Osteoblast (primary cell): ENCODE measurements at places on chromosomes 16 and 17. TPM values are rescaled to one million over a fixed set of nuclear protein-coding genes. Genes with fewer than 3 reads are reported as not detected.

- peak; percentile 64 for DNase-seq
Measured at GRCh38 chr17:2700030-2700490, 11.5 kb downstream of the CLUH start.

- no peak for DNase-seq
Measured at GRCh38 chr16:15886078-15886477, 2.3 kb downstream of the CEP20 start.

DNA sequence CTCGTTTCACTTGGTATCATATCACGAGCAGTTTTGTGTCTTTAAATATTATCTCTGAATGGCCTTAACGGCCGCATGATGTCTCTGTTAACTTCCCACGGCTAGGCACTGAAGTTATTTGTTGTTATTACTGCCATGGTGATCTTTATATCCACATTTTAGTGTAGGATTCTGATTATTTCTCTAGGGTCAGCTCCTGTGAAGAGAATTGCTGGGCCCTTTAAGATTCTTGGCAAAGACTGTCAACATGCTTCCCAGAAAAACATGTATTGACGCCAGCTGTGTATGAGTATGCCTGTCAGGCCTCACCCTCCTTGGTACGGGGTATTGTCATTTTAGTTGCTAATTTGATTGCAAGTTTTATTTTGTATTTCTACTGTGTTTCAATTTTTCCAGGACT, 263.5 kb downstream of the SNX29 start:
- DNase-seq: peak; percentile 94

The ABCC12 gene
- not detected in 2 replicates for total RNA-seq

The CD79B gene
- 0.36 and 0.59 TPM in 2 replicates for total RNA-seq

The TNP2 gene
- total RNA-seq: not detected in 2 replicates

DNA sequence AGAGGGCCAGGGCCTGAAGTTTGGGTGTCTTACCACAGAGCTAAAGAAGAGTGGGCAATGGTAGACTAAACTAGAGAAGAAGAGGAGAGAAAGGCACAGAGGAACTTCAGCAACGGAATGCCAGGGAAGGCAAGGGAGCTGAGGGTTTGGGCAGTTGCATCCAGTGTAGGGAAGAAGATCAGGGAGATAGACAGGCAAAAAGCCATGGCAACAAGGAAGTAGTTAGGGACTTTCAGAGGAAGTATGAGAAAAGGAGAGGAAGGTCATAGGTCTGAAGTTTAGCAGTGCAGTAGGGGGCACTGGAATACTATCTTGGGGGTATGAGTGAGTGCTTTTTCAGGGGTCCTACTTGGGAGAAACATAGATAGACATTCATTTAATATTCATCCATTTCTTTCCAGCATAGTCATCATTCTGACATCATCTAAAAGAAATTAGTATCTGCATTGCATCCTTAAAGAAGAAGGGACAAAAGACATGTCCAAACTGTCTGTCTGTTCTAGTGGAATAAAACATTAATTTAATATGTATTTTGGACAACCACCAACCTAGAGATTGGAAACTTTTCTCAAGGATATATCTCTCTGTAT, 2.2 kb upstream of the NF1 start:
- DNase-seq: no peak

GRCh38 chr16:80791411-80791810, 13.0 kb downstream of the CDYL2 start:
- no peak for DNase-seq

The KRT33A gene
- not detected in 2 replicates for total RNA-seq

GRCh38 chr16:316741-317464, 33.9 kb downstream of the PDIA2 start:
- DNase-seq: peak; percentile 79

- DNase-seq: peak; percentile 92
Measured at GRCh38 chr16:69890114-69890891, 60.8 kb upstream of the CLEC18A start.

The C1QTNF1 gene
- total RNA-seq: 13.8 and 14.4 TPM in 2 replicates

The KRT25 gene
- total RNA-seq: not detected in 2 replicates

DNA sequence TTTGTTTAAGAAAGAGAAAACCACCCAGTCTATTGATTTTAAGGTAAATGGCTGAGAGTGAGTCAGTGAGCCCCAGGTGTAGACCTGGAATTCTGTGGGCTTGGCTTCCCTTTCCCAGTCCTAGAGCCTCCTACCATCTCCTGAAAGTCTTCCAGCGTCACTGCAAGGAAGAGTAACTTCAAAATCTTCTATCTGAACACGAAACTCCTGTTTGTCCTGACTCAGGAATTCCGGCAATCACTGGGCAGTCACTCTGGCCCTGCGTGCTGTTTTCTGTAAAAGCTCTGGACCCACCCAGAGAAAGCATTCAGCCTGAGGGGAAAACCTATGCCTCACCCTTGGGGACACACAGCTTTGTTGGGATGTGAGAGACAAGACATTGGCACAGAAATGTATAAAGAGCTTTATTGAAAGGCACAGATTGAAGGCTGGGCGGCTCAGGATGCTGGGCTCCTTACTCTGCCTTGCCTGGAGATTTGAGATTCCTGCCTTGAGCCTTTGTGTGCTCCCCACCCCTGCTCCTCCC, 15.9 kb downstream of the MINK1 start:
- peak; percentile 88 for DNase-seq

GRCh38 chr17:74295625-74296547, 21.9 kb downstream of the DNAI2 start:
- peak; percentile 32 for DNase-seq

DNA sequence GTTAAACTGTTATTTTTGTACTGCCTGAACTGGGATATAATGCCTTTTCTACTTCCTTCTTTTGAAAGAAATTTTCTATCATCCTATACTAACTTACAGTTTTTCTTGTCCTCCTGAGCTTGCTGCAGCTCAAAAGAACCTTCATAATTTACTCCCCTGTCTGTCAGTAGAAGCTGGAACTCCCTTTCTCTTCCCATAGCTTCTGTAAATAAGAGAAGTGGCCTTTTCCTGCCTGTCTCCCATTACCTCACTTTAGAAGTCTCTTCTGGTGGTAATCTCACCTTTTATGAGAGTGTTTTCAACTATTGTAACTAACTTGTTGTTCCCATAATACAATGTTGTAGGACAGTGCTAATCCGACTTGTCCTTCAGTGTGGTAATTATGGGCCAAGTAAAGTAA, 246.7 kb upstream of the TBX2 start:
- no peak for DNase-seq

GRCh38 chr17:596287-596686, 118.4 kb downstream of the VPS53 start:
- peak; percentile 85 for DNase-seq

The PITPNC1 gene
- total RNA-seq: 5.0 and 6.2 TPM in 2 replicates

DNA sequence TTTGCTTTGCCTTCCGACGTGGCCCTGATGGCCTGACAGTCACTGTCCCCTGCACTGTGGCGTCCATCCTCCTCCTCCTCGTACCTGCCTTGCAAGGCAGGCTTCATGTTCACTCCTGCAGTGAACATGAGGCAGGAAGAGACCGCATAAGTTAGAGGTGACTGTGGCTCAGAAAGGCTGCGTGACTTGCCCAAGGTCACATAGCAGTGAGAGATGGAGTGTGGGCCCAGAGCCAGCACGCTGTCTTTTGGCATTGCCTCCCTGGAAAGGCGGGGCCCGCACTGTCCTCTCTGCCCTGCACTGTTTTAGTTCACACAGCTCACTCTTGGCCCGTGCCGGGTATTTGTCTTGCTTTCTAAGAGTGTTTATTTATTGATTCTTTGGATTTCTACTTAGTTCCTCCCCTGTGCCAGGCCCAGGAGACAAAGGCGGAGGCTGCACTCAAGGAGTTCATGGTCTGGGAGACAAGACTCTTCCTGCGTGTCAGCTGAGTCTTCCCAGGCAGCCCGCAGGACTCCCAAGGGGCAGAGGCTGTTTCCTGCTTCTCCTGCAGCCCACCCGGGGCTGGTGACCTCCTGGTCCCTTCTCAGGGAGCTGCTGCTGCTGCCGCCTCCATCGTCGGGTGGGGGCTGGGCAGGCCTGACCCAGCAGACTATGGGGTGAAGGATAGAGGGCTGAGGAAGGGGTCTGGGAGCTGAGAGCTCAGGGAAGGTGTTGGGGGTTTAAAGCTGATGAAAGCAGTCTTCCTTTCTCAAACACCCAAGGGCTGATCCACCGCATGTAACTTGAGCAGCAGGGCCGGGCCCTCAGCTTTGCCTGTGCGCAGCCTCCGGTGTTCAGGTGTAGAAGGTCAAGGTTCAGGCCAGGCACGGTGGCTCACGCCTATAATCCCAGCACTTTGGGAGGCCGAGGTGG, 12.7 kb downstream of the CYGB start:
- DNase-seq: peak; percentile 87

The CLEC3A gene
- not detected in 2 replicates for total RNA-seq

- DNase-seq: peak; percentile 41
Measured at GRCh38 chr16:2712063-2712441, 8.0 kb downstream of the PRSS27 start.

DNA sequence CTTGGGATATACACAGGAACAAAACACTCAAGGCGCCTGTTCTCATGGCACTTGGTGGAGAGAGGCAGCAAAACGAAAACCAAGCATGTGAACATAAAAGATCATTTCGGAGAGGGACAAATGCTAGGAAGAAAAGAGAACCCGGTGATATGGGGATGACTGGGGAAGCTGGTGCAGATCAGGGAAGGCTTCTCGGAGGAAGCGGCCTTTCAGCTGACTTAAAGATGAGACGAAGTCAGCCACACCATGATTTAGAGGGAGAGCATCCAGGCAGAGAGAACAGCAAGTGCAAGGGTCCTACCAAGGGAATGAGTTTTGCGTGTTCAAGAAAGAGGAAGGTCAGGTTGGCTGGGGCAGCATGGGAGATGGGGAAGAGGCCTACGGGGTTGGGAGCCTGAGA, 250.9 kb downstream of the KATNIP start:
- DNase-seq: peak; percentile 54

DNA sequence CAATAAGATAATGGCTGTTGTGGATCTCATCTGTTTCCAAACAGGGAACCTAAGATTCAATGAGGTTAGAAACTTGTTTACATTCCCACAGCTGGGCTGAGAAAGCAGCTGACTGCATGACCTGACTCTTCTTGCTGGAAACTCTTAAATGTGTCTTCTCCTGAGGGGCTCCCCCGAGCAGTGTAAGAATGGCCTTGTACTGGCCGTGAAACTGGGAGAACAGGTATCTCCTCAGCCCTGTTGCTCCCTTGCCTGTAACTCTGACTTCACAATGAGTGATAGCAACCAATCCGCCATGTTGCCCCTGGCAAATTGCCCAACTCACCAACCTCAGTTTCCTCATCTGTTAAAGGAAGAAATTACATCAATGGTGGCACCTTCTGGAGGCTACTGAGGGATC, 59.1 kb upstream of the CCL2 start:
- no peak for DNase-seq

The KRT23 gene
- total RNA-seq: 0.36 and 0.59 TPM in 2 replicates

DNA sequence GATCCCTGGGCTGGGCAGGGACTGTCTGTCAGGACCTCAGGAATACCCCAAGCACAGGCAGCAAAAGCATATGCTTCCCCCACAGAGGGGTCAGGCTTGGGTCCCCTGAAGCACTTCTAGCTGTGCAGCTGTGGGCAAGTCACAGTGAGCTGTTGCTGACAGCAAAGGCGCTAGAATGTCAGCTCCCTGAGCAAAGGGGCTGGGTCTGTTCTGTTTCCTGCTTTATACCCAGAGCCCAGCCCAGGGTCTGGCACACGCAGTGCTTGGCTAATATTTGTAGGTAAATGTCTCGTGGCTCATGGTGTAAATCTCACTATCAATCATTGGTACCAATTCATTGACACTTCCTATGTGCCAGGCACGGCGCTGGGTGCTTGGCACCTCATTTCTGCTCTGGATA, 16.6 kb upstream of the MPRIP start:
- peak; percentile 31 for DNase-seq

The MYH11 gene
- total RNA-seq: under 0.01 TPM in 2 replicates

DNA sequence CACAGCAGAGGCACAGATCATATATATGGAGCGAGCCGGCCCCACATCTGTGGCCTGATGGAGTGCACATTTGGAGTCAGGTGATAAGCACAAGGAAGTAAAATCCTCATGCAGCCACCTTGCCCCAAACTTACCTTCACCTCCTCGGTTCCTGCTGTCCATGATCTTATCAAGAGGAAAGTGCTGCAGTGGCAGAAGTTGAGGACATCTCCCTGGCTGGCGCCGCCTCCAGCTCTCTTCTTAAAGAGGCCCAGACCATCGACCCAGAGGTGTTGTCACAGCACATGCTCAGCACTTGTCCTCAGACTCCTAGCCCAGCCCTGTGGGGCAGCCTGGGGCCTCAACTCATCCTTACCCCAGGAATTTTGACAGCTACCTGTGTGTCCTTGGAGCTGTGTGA, 212.5 kb downstream of the CCDC182 start:
- no peak for DNase-seq

- DNase-seq: peak; percentile 95
Measured at GRCh38 chr16:29809850-29810698, 1.9 kb upstream of the PRRT2 start.

DNA sequence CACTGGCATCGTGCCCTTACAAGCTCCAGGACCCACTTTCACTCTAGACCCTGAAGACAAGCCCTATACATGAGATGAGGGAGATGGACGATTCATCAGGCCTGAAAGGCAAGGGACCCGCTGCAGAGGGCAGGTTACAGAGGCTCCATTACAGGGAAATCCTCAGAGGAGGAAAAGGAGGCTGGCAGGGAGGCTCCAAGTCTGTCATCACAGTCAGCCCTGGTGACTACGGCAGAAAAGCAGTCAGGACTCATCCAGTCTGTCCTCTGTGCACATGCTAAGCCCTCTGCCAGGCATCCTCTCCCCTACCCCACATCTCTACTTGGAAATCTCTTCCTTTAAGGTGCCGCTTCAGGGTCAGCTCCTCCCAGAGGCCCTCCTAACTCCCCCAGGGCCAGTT, 197.7 kb upstream of the CDH5 start:
- no peak for DNase-seq

- no peak for DNase-seq
Measured at GRCh38 chr16:69647020-69647419, 79.3 kb downstream of the NQO1 start.
